Activated T-helper 1 cell treated with anti-CD3 and anti-CD28 coated beads, Interleukin-2, amount 50 U/mL, for 16 hours (primary cell): ENCODE measurements at places on chromosomes 11 and 22.

- no peak for DNase-seq
These were observed 1.5 kb downstream of the ADORA2A start for GRCh38 chr22:24428751-24429410.

GRCh38 chr22:48568736-48569330, 1258.8 kb downstream of the BRD1 start:
- DNase-seq, result no peak

DNA sequence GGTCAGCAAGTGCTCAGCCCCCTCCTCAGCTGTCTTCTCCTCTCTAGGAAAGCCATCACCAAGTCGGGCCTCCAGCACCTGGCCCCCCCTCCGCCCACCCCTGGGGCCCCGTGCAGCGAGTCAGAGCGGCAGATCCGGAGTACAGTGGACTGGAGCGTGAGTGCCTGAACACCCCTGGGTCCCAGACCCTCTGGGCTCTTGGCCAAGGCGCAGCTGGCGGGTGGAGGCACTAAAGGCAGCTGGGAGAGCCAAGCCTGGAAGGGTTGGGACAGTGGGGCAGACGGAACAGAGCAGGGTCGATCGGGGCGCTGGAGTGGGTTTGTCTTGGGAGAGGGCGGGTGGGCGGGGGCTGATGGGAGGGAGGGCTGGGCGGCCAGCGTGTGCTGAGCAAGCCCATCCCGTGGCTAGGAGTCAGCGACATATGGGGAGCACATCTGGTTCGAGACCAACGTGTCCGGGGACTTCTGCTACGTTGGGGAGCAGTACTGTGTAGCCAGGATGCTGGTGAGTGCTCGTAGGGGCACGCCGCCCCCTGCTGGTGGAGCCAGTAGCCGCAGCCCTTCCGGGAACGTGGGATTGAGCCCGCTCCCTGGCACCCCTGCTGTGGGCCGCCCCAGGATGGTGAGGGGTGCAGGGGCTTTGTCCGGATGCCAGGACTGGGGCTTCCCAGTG, 14.1 kb upstream of the MDK start:
- DNase-seq, result peak; percentile 61

DNA sequence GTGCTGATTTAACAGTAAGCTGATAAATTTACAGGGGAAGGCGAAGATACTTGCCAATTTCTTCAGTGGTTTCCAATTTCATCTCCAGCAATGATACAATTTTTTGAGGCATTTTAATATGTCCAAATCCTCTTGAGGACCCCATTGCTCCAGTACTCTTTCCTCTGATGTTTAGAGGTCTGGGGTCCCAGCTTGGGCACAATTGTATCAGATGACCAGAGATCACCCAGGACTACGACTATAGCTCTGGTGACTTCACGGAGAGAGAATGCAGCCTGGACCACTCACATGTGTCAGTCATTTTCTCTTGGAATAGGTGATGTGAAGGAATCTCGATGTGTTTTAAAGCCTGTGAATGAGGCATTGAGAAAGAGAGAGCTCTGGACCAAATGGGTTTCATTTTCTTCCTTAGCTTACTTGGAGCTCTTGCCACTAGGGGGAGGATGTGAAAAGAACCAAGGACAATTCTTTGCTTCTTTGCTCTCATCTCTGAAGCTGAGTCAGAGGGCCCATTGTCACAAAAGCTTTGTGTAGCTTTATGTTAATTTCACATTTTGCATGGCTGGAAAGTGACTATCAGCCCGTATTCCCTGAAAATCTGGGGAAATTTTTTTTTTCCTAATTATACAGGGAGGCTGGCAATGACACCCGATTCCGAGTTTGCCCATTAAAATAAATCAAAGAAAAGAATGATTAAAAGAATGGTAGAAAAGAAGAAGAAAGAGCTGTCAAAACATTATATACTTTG, 6.7 kb upstream of the CCDC90B start:
- no peak for DNase-seq

DNA sequence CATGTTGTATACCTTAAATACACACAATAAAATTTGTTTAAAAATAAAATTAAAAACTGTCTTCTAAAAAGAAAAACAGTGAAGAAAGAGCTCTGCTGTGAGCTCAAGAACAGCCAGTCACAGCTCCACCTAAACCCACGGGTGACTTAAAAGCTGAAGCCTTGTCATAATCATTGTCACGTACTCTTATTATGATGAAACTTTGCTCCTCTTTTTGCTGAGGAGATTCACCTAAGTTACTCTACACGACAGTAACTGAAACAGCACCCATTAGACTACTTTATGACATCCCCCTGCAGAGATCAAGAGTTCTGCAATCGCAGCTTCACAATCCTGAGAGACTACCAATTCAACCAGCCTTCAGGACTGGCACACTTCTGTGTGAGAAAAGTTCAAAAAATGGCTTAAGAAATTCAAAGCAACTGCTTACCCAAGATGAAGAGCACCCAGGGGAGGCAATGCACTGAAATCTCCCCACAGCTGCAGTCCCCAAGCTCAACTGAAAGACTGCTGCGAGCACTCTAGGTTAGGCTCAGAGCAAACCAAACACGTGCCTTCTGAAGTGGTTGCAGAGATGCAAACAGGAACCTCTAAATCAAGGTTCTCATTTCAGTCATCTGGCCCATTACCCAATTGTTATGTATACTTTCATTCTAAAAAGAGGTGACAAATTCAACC, at the start of gene JAML:
Gene JAML (minus strand): TSS at position 501 of the 678 bp plus-strand sequence. CDS start 10,145 bp downstream, outside the sequence.
- DNase-seq, result peak; percentile 46

DNA sequence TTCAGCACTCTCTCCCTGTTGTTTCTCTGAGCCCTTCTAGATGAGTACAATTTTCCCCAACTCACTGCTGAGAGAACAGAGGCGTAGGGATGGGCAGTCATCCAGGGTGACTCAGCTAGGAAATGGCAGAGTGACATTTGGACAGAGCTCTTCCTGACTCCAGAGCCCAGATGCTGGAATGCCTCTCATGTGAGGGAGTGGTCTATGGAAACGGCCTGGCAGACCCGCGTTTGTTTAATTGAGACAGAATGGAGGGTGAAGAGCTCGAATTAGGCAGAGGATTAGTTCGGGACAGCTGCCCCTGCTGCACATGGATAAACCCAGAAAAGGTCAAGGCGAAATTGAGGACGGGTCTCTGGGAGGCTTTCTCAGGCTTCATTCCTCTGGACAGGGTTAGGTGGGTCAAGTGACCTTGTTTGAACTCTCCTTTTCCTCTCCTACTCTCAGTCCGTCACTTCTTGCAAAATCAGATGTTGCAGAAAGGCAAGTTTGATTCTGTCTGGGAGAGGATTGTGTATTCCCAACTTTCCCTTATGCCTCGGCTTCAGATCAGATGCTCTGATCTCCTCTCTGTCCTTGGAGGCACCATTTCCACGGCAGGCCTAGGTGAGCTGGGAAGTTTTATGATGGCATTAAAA, 7.6 kb upstream of the LMO2 start:
- DNase-seq, result no peak

- no peak for DNase-seq
These were observed 335.0 kb downstream of the C11orf87 start for GRCh38 chr11:109756951-109757350.

- DNase-seq, result no peak
These were observed 90.6 kb downstream of the CELSR1 start for GRCh38 chr22:46446799-46447198.

- DNase-seq, result no peak
These were observed 75.8 kb downstream of the LINC01488 start for GRCh38 chr11:69557266-69557665.

GRCh38 chr11:91822805-91823204, 401.8 kb upstream of the FAT3 start:
- no peak for DNase-seq

DNA sequence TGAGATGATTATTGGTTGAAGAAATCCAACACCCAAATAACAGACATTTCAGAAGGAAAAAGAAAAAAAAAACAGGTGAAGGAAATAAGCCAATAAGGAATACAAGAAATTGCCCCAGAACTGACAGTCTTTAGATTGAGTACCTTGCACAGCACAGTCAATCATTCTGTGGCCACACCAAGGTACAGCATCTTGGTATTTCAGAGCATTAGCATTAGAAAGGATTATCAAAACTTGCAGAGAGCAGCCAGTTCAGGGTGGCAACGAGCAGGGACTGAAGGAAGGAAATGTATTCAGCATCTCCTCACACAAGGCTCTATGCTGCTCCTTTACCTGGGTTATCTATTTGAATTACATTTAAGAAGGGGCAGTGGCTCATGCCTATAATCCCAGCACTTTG, 2.1 kb downstream of the ADA2 start:
- DNase-seq, result no peak

DNA sequence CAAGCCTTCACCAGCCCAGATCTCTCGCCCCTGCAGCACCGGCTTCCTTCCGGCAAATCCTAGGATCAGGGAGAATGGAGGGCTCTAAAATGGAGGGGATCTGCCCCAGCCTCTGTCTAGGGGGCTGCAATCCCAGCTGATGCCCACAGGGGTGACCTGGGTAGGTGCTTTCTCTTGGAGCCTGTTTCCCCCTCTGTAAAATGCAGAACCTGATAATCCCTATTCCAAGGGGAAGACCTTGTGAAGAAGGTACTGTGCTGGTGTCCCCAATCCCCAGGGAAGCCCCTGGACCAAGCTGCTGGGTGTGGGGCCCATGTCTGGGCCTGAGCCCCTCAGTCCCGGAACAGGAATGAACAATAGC, 2.8 kb downstream of the EMID1 start:
- no peak for DNase-seq

DNA sequence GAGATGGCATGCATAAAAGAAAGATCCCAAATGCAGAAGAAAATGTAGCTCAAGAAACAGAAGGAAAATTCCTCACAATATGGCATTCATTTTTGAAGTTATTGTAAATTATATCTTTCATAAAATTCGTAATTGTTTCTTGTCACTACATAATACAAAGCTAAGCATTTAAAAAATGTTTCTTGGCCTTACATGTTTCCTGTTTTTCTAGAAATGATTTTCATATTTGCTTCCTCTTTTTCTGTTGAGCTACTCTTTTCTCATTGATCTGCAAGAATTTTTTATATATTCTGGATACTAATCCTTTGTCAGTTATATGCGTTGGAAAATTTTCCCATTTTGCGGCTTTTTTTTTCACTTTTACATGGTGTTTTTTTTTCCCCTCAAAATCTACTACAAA, 48.0 kb downstream of the ENTHD1 start:
- DNase-seq, result no peak

DNA sequence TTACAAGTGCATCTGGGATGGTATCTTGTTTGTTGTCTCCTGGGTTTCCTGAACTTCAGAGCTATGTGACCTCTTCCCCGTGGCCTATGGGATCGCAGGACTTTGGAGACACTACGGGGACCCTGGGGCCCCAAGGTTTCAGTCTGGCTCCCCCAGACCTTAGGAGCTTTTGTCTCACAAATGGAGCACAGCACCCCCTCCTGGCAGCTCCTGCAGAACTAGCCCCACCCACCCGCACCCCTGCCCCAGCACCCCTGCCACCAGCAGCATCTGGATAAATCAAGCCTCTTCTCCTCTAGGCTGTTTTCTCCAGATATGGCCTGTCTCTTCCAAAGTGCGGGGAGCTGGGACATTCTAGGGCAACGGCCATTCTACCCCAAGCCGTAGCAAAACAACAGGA, 10.4 kb downstream of the RCOR2 start:
- DNase-seq, result no peak

GRCh38 chr11:72039031-72039855, 40.5 kb downstream of the IL18BP start:
- DNase-seq, result no peak

GRCh38 chr11:65432100-65432650, 9.6 kb downstream of the NEAT1 start:
- no peak for DNase-seq

DNA sequence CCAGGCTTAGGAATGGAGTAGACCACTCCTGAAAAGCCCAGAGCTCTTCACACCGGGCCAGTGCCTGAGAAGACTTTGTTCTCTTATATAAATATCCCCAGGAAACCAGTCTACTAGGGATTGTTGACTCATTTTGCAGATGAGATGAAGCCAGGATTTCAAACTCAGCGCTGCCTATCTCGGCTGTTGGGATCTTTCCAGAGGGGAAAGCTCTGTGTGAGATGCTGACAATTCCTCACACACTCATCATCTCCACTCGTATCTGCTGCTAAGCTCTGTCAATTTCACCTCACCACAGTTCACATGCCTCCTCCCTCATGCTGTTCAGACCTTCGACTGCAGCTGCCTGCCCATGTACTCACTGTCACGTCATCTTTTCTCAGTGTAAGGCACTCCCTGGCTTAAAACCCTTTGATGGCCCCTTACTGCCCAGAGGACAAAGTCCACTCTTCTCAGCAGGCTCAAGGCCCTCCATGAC, 12.5 kb downstream of the USH1C start:
- DNase-seq, result no peak

DNA sequence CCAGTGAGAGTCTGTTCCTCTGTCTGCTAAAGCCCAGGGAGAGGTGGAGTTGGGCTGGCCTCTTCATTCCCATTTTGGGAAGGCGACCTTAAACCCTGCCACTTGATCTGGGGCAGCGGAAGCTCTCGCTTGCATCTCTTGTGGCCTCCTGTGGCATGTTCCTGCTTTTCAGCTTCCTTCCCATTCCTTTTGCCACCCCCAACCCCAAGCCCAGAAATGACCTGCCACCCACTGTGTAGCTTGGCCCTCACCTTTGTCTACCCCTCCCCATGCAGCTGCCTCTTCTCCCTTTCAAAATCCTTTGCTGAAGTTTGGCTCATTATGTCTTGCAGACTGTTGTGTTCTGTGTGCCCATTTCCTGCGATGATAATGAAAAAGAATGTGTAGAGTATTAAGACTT, 110.2 kb downstream of the DBX1 start:
- no peak for DNase-seq

- no peak for DNase-seq
These were observed 420.6 kb downstream of the BRD1 start for GRCh38 chr22:49406879-49407587.

GRCh38 chr11:122861631-122862030, 20.9 kb upstream of the JHY start:
- DNase-seq, result no peak

- DNase-seq, result no peak
These were observed 21.6 kb downstream of the LRFN4 start for GRCh38 chr11:66878474-66878873.

DNA sequence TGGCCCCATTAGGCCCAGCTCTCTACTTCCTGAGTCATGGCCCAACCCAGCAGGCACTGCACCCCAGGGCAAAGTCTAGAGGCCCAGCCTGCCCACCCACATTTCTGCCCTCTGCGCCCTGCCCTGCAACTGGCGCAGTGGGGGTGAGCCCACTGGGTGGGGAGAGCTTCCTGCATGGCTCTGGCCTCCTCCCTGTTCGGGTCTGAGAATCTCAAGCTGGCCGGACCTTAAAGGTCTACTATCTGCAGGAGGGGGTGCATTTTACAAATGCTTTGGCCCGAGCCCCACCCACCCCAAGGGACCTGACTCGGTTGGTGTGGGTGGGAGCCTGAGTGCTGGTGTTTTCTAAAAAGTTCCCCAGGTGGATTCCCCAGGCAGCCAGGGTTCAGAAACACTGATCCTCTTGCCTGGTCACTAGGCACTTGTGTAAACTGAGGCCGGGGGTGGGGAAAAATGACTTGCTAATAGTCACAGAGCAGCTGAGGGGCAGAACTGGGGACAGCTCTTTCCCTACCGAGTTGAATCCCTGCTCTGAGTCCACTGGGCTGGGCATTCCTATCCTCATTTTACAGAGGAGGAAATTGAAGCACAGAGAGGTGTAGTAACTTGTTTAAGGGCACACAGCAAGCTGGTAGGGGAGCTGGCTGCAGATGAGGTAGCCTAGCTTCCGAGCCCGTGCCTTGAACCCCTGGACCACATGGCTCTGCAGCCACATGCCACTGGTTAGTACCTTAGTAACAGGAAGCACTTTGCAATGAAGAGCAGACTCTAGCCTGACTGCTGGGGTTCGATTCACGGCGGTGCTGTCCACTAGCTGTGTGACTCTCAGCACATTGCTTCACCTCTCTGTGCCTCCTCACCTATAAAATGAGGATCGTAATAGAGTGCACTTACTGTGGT, 36.3 kb downstream of the CD82 start:
- no peak for DNase-seq
